ENCODE measurements at places on chromosomes 16 and 17. TPM values are rescaled to one million over a fixed set of nuclear protein-coding genes. Genes with fewer than 3 reads are reported as not detected.
A peak's percentile ranks its signal among the peaks of the same experiment; 100 is the strongest.

ADAD2 gene
- not detected for total RNA-seq

KRT12 gene
- total RNA-seq, result not detected

IST1 gene
- 232 TPM for total RNA-seq

CCL8 gene
- total RNA-seq, result not detected

CAMKK1 gene
- 2.7 TPM for total RNA-seq

ARHGAP23 gene
- 114 TPM for total RNA-seq

PRR35 gene
- total RNA-seq, result 0.12 TPM

NAGS gene
- 2.1 TPM for total RNA-seq

- no peak for DNase-seq
Measured at GRCh38 chr16:31010585-31011325, at the start of gene STX1B. Gene STX1B (minus strand): TSS chr16:31010638. CDS start chr16:31010396, 242 bp downstream.

DNA sequence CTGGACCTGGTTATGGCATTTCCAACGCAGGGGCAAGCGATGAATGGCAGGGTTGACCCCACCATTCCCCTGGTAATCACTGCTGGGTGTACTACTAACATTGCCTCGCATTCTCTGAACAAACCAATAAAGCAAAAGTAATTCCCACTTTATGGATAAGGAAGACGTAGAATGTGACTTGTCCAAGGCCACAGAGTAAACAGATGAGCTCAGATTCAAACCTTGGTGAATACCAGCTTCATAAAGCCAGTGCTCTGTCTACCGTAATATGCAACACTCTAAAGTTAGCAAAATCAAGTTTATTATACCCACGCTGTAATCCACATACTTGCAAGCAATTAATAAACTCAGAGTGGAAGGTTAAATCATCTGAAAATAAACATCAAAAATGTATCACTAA is 59.6 kb downstream of the ANKFY1 start:
- DNase-seq, result peak; percentile 20

DNA sequence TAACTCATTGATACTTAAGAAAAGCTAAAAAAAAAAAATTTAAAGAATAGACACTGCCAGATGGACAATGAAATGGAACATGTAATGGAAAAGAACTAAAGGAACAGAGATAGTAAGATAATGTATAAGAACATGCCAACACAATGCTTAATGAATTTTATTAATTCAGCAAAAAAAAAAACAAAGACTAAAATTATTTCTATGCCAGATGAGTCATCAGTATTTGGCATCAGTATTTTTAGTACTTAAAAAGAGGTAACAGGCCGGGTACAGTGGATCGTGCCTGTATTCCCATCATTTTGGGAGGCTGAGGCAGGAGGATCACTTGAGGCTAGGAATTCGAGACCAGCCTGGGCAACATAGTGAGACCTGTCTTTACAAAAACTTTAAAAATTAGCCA is 168.5 kb downstream of the CYB561 start:
- no peak for DNase-seq

- DNase-seq, result no peak
Measured at GRCh38 chr16:13643412-13643811, 276.5 kb upstream of the ERCC4 start.

- DNase-seq, result no peak
Measured at GRCh38 chr17:1058423-1059130, 61.6 kb downstream of the TIMM22 start.

DNA sequence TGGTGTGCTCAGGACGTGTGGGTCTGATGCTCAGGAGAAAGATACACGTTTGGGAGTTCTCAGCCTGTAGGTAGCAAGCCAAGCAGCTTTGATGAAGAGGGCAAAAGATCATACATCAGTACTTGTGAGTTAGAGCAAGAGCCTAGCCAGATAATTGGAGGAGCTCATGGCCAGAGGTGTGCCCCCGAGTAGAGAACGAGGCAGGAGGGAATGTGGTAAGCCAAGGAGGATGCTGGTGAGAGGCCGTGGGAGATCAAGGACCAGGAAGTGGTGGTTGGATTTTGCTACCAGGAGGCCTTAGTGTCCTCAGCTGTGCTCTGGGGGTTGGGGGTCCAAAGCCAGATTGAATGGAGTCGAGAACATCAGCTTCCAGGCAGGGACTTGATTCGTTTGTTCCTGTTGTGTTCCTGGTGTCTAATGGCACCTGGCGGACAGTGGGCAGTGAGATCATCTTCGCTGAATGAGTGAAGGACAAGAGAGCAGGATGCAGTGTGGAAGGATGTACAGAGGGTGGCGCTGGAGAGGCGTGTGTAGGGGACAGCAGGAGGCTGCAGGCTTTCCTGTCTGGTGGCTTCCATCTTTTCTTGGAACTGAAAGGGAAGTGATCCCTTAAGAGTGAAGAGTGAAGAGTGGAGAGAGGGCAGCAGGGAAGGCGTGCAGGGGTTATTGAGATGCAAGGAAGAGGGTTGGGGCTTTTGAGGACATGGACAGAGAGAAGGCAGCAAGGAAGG is 11.6 kb downstream of the FBXL19 start:
- DNase-seq, result no peak

DNA sequence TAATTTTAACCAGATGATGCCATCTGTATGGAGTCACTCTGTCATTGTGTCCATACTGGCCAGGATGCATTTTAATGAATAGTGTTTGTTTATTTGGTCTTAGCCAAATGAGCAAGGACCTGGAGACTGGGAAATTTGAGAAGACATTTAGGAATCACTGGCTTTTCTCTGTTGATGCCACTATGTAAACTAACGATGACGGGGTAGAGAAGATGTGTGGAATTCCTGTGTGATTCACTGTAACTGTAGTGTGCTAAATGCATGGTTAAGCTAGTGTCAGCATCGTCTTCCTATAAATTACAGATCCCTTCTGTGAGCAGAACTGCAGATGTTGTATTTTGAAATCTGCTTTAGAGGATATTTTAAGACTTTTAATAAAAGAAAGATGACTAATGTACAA is 66.6 kb downstream of the NOS2 start:
- no peak for DNase-seq

All from type B pancreatic cell (in vitro differentiated cells).